MCF 10A (cell line): ENCODE measurements at places on chromosomes 5 and 9. TPM values are rescaled to one million over a fixed set of nuclear protein-coding genes. Genes with fewer than 3 reads are reported as not detected.
A peak's percentile ranks its signal among the peaks of the same experiment; 100 is the strongest.

GRCh38 chr5:1883120-1883924 is 597 bp upstream of the IRX4 start:
- DNase-seq: peak; percentile 58

Gene PAPPA
- 6.1 and 7.0 TPM in 2 replicates for total RNA-seq

GRCh38 chr9:85163825-85164224 is 494.3 kb downstream of the NTRK2 start:
- DNase-seq: no peak

Gene ADAMTS2
- 0.17 TPM in 1 of 2 replicates, not detected in the other for total RNA-seq

DNA sequence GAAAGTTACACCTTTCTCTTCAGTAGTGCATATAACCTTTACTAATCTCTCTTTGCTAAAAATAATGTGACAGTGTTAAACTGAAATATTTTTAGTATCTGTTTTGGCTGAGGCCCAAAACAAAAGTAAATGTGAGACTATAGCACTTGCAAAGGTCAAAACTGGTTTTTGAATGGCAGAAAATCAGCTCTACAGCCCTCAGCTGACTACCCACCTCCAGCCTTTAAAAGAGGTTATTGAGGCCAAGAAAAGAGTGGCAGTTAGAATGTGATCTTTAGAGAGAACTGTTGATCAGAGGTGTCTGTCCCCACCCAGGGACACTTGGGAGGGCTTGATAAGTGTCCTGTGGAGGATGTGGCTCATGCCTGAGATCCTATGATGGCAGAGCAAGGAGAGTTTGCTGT is 30.9 kb downstream of the PRKACG start:
- DNase-seq: no peak

Gene WDR38
- total RNA-seq: not detected in 2 replicates

Gene CCDC180
- total RNA-seq: 5.1 and 6.3 TPM in 2 replicates

DNA sequence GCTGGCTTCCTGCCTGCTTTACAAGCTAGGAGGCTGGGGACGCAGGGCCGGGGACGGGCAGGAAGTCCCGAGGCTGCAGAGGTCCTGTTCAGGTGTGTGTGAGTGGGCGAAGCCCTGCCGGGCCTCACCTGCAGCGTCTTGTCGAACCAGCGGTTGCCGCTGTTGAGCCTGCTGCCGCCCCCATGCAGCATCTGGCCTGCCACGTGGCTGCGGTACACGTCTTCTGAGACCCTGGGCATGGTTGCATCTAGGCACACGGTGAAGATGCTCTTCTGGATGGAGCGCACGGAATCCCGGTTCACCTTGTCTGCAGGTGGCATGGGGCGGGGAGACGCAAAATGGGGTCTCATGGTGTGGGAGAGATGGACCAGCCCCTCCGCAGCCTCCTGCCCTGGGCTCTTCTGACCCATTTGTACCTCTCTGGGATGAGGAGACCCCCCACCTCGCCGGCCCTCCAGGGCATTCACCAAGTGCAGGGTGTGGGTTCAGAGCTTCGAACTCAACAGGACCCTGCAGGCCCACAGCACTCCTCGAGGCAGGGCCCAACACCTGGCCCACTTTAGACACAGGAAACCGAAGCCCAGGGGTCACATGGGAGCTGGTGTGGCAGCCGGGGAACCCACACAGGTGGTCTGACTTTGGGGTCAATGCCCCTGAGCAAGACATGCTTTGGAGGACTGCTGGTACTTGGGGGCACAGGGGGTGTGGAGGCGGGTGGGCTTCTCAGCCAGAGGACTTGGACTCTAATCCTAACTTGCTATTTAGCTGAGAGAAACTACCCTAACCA is 10.0 kb downstream of the CRAT start:
- peak; percentile 9 for DNase-seq

Gene PCSK5
- total RNA-seq: 0.20 TPM in 1 of 2 replicates, not detected in the other

DNA sequence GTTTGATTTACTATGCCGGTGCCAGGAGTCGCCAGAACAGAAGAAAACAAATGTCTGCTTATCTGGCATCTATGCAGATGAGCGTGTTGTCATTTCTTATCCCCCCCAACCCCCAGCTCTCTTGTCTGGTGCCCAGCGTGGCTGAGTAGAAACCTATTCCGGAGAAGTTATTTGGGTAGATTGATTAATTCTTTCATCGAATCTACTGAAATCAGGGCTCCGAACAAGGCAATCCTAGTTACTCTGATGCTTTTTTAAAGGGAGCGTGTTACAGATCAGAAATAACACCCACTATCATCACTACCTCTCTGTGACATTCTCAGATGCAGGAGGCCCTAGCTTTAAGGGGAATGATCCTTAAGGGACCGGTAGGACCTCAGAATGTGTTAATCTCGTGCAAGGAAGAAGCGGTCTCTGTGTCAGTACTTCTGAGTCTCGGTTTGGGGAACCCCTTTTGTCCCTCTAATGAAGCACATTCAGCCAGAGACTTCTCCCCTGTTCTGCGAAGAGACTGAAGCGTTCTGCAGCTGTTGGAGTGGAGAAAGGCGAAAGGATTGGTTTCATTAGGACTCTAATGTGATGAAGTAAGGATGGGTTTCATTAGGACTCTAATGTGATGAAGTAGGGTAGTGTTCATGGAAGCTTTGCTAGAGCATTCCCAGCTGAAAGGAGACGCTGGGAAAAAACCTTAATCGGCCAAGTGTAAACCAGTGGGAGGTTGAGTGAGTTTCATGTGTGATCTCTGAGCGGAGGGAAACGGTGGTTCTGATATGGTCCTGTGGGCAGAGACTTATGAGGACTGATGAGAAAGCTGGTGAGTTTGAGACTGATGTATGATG is 1.5 kb downstream of the PIP5K1B start:
- DNase-seq: no peak

DNA sequence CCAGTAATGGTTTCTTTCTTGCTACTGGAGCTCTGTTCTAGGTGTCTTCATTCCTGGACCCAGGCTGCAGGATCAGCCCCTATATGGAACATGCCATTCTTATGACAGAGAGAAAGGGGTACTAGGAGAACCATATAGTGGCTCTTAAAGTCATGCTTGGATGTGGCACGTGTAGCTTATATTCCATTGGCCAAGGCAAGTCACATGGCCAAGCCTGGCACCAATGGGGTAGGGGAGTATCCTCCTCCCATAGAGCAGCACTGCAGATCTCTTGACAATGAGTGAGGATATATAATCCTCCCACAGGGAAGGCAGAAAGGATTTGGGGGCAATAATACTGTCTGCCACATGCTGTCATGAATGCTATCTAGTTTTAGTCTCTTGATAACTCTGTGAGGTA is 193.3 kb downstream of the PALM2AKAP2 start:
- DNase-seq: no peak

Gene STING1
- 33.1 and 35.1 TPM in 2 replicates for total RNA-seq

Gene FBLL1
- 0.42 TPM in 1 of 2 replicates, not detected in the other for total RNA-seq

Gene CDKN2B-AS1
- total RNA-seq: not detected in 2 replicates

GRCh38 chr5:78514427-78515330 is 133.9 kb downstream of the LHFPL2 start:
- peak; percentile 64 for DNase-seq

Gene IFNA2
- not detected in 2 replicates for total RNA-seq

GRCh38 chr5:117103703-117104102 is 529.1 kb upstream of the SEMA6A start:
- DNase-seq: no peak

GRCh38 chr9:2717385-2717784 is at the start of gene KCNV2:
KCNV2 (plus strand) TSS chr9:2717510; CDS start chr9:2717740, 230 bp downstream.
- DNase-seq: no peak

GRCh38 chr9:114055894-114056293 is 22.2 kb downstream of the AMBP start:
- no peak for DNase-seq

Gene ENC1
- total RNA-seq: 10.7 and 12.9 TPM in 2 replicates

Gene SLC6A3
- not detected in 2 replicates for total RNA-seq

DNA sequence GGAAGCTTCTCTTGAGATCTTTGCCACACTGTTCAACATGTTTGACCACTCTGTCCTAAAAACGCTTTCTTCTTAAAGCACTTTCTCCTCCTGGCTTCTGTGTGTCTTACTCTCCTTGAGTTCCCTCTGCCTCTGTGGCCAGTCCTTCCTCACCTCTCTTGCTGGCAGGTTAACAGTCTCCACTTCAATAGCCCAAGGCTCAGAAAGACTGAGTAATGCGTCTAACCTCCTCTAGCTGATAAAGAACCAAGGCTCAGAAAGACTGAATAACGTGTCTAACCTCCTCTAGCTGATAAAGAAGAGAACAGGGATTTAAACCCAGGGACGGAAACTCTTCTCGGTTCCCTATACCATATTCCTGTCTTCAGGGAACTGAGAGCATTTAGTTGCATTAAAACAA is 205.2 kb downstream of the AOPEP start:
- DNase-seq: no peak

GRCh38 chr5:135225856-135226560 is 173.0 kb downstream of the MACROH2A1 start:
- DNase-seq: no peak

Gene TRIP13
- 13.7 and 21.4 TPM in 2 replicates for total RNA-seq

DNA sequence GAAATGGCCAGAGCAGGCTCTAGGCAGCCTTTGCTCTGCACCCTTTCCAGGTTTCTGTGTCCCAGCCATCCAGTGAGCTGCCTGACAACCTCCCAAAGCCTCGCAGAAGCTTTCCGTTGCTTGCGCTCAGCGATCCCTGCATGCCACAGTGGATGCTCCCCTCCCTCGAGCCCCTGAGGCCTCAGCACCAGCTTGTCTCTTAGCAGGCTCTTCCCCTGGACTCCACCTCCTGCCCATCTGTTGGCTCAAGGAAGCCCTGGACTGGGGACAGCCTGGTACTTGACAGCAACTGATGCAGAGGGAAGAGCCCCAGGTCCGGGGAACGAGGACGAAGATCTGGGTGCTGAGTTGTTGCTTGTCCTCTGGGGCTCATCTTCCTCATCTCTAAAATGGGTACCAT is 23.2 kb downstream of the TSPAN17 start:
- no peak for DNase-seq

GRCh38 chr9:128254855-128255759 is 20.7 kb downstream of the GOLGA2 start:
- DNase-seq: peak; percentile 51

GRCh38 chr9:105968811-105969466 is 274.6 kb downstream of the TMEM38B start:
- no peak for DNase-seq

DNA sequence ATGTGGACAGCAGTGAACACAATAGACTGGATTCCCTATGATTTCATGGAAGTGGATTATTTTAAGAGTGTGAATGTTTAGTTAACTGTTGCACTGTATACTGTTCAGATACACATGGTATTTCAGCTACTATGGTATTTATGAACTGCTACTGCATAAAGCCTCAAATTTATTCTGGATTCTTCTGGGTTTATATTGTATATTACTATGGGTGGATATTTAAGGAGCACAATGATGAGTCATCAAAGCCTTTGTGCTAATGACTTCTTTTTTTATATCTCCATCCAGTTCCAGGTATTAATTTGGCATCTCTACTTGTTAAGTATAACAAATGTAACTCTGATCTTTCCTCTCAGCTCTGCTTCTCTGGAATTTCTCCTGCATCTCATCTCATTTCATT is 6.8 kb downstream of the KDM4C start:
- DNase-seq: peak; percentile 11

DNA sequence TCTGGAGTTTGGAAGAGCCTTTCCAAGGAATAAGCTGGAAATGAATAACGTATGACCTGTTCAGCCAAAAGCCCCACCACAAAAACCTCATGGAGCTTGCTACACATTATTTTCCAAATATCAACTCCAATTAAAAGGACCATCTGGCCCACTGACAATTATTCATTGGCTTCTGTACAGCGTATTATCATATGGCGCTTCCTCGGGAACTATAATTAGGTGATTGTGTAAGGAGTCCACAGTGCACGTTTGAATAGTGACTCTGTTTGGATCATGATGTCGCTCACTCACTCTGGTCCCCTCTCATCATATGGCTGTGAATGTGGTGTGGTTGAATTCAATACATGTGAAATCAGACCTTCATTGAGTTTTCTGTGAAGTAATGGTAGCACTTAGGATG is 52.1 kb downstream of the GDNF start:
- no peak for DNase-seq

Gene TRAF1
- 0.84 and 1.2 TPM in 2 replicates for total RNA-seq

GRCh38 chr9:110575945-110576344 is 3.6 kb downstream of the SVEP1 start:
- peak; percentile 35 for DNase-seq

DNA sequence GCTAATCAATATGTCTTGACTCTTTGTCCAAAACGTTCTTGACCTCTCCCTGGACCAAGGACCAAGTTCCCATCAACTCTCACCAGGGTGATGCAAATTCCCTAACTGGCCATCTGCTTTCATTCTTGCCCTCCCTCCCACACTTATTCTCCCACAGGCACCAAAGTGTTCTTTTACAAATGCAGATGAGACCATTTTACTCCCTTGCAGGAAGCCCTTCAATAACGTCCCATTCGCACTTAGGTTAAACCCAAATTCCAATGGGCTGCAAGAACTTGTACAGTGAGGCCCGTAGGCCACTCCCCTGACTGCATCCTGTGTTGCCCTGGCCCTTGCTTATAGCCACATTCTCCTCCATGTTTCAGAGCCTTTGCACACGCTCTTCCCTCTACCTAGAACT is 7.3 kb downstream of the ARAP3 start:
- no peak for DNase-seq

Gene GLDC
- 2.9 and 3.3 TPM in 2 replicates for total RNA-seq

- DNase-seq: peak; percentile 43
Measured at GRCh38 chr5:177336112-177336511, 15.4 kb downstream of the LMAN2 start.

Gene GPX8
- 37.2 and 38.8 TPM in 2 replicates for total RNA-seq

GRCh38 chr5:36743891-36744772 is 132.4 kb upstream of the NIPBL start:
- DNase-seq: peak; percentile 79

Gene CD14
- total RNA-seq: 0.79 and 2.2 TPM in 2 replicates

DNA sequence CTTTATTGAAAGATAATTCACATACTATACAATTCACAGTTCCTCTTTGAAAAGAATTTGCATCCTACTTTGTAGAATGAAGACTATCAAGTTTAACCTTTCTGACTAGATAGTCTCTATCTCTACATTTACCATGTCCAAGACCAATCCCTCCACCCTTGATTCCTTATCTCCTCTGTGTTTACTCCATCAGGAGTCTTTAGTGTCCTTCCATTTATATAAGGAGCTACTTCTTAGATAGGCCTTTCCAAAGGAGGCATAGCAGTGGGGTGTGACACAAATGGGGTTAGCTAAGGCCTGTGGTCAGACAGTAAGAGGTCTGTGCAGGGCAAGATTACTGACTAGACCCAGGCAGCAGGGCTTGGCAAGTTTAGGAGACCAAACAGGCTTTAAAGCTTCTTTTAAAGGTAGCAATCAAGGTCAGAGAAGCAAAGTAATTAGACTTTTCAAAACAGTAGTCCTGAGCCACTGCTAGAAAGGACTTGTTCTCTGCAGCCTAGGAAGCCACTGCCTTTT is 11.1 kb upstream of the DMXL1 start:
- DNase-seq: no peak

Gene NSA2
- 84.9 and 106 TPM in 2 replicates for total RNA-seq
